Spinal cord (tissue), 10 donors: ENCODE measurements at places on chromosomes 2 and 18. TPM values are rescaled to one million over a fixed set of nuclear protein-coding genes. Genes with fewer than 3 reads are reported as not detected.

- no peak for DNase-seq
Observed at GRCh38 chr2:217820091-217820819, 182.5 kb downstream of the TNS1 start.

Gene FKBP1B
- 72.4 TPM for total RNA-seq

GRCh38 chr2:208183526-208183925, 6.3 kb downstream of the C2orf80 start:
- no peak for DNase-seq

DNA sequence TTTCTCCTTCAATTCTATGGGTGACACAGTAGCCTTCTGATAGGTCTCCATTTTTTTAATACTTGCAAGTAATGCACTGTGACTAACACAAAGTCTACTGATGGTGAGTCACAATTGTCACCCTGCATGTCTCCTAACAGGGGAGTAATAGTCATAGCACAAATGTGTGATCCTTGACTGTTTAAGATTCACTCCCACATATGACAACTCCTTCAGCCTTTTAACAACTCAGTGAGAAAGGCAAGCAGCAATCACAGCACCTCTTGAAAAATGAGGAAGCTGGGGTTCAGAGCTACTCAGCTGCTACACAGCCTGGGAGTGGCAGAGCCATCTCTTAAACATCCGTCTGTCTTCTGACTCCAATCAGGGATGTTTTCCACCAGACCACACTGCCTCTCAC, 63.8 kb downstream of the EHD3 start:
- DNase-seq = no peak

GRCh38 chr2:16624436-16624780, 41.2 kb downstream of the CYRIA start:
- DNase-seq = no peak

DNA sequence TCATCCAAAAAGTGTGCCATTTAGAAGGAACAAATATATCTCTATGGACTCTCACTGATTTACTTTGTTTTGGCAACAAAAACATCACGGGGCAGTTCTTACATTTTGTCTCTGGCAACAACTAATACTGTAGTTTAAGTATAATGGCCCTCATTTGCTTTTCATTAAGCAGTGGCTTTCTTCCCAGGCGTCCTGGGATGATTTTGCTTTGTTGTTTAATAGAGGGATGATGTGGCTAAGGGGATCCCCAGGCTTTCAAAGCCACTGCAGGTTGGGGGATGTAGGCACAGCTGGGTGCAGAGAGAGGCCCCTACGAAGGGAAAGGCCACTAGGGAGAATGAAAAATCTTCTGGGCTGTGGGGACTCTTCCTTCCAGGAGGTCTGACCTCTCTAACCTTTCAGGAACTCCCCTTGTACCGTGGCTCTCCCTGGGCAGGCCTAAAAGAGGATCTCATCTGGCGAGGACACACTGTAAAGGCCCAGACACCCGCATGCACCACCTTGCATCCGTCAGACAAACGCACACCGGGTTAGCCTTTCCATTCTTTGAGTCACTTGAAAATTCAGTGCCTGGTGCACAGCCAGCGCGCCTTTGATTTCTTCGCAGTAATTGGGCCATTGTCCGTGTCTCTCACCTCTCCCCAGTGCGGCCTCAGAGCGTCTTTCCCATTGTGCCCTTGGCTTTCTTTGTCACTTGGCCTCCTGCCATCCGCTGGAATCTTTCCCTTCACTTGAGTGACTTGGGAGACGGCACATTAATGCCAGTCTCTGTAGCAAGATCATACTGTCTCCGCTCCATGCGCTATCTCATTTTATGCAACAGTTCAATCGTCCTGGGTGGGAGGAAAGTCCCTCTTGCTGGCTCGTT, 40.3 kb upstream of the AFF3 start:
- DNase-seq = peak; percentile 89

DNA sequence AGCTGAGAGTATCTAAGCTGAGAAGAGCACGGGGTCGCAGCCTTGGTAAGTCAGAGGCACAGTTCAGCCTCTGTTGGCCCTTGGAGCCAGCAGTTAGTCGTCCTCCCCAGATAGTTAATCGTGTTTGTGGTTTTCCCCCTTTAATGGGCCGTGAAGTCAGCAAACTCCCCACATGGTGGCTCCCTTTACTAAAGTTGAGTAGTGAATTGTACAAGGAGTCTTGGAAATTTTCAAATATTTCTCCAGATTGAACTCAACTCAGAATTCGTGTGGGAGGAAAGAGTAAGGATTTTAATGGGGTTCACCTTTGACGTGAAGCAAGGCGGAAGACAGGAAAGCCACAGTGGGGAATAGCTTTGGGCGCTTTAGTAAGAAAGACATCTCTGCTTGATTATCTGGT, 2.4 kb upstream of the ADCYAP1 start:
- DNase-seq = no peak

- no peak for DNase-seq
Observed at GRCh38 chr2:207612714-207613113, 12.5 kb downstream of the METTL21A start.

DNA sequence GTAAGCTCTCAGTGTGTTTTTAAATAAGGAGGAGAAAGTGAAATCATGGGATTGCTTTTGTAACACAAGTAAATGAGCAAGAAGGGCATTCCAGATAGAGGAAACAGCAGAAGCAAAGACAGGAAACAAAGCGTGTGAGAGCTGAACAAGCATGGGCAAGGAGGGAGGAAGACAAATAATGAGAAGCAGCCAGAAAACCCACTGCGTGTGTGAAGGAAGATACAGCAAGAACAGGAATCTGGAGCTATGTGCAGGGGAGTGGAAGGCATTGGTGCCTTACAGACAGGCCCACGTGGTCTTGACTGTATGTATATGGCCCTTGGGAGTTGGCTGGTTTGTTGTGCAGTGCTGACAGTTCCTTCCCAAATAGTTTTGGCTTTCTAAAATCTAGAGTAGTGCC, 88.6 kb downstream of the AAK1 start:
- peak; percentile 40 for DNase-seq
